ENCODE measurements at places on chromosomes 11 and 22.

DNA sequence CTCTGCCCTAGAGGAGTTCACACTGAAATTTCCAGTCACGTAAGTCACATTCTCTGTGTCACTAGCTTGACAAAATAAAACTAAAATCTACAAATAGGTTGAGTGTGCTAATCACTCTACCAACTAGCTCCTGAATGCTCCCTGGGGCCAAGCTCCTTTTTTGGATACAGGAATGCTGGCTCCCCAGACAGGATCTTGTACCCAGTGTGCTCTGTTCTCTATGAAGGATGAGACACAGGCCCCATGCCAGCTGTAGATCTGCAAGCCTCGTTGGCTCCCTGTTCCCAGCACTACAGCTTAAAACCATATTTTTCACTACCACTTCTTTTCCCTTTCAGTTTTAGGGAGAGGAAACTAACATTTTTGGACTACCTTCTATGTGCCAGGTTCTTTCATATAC is 3.7 kb upstream of the IPO7 start:
- no peak for DNase-seq

- DNase-seq: no peak
Observed at GRCh38 chr11:61908730-61909316, 8.5 kb downstream of the RAB3IL1 start.

- DNase-seq: peak; percentile 61
Observed at GRCh38 chr11:78420255-78420764, 2.7 kb upstream of the GAB2 start.

- DNase-seq: no peak
Observed at GRCh38 chr22:27851974-27852746, 50.6 kb upstream of the MN1 start.

- DNase-seq: no peak
Observed at GRCh38 chr22:50323900-50324299, 2.9 kb downstream of the DENND6B start.

DNA sequence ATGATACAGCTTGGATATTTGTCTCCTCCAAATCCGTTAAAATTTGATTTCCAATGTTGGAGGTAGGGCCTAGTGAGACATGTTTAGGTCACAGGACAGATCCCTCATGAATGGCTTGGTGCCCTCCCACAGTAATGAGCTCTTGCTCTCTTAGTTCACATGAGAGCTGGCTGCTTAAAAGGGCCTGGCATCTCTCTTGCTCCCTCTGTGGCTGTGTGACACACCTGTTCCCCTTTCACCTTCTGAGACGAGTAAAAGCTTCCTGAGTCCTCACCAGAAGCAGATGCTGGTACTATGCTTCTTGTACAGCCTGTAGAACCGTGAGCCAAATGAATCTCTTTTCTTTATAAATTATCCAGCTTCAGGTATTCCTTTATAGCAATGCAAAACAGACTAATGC is 3.5 kb downstream of the VPS37C start:
- no peak for DNase-seq

DNA sequence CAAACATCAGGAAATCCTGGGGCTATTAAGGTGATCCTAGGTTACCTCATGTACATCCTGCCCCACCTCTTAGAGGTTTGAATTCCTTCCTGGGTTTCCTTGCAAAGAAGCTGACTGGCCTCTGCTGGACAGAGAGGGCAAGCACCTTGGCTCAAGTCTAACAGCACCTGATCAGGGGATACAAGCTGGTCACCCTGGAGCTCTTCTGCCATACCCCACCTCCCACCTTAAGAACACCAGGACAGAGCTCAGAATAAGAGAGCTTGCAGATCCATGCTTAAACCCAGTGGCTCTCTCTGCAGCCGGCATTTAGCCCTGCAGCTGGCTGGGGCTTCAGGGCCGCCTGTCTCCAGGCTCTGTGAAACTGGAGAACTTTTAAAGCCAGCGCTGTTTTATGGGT is 386.6 kb upstream of the NARS2 start:
- peak; percentile 58 for DNase-seq

- no peak for DNase-seq
Observed at GRCh38 chr11:128686745-128687177, 7.1 kb upstream of the FLI1 start.

DNA sequence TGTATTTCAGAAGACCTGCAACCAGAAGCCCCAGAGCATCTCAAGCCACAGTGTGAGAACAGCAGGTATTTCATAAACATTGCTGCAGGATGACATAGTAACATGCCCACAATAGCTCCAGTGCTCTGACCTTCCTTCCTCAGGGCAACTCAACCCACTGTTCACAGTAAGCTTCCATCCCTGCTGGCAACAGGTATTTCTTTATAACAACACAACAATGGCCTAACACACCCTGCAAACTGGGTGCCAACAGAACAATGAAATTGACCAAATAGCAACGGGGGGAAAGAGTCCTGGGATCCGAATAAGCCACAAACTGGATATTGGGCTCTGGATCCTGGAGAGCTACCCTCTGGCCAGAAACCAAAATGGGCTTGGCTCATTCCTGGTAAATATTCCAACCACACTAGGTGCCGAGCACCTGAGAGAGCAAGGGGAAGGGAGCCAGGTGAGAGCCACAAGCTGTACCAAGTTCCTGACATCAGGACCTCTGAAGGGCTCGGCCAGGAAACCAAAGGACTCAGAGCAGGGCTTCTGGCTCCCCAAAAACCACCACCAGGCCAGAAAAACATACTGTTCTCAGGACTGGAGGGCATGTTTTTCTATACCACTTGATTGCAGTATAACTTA is 99.5 kb downstream of the MICAL3 start:
- no peak for DNase-seq

GRCh38 chr22:23774114-23774921 is 1.7 kb downstream of the MMP11 start:
- DNase-seq: no peak

- no peak for DNase-seq
Observed at GRCh38 chr11:116885951-116886655, 48.7 kb upstream of the APOA1 start.

DNA sequence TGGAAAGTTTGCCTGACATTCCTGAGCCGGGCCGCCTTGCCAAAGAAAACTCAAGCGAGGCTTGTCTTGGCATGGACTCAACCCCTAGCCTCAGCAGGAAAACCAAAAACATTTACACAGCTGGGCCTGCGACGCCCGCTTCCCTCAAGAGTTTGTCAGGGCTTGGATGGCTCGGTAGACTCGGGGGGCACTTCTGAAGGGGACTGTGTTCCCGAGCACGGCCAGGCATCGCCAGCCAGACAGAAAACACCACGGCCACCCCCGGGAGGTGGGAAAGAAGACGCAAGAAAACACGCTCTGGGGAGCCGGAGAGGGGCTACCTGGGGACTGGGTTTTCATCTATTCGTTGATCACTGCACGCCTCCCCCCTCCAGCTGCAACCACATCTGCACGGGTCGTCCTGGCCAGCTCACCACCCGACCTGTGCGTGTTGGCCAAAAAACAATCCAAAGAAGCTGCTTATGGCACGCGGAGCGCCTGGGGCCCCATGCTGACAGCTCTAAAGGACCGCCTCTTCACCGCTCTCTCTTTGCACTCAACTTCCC is 380.7 kb downstream of the MN1 start:
- peak; percentile 85 for DNase-seq

DNA sequence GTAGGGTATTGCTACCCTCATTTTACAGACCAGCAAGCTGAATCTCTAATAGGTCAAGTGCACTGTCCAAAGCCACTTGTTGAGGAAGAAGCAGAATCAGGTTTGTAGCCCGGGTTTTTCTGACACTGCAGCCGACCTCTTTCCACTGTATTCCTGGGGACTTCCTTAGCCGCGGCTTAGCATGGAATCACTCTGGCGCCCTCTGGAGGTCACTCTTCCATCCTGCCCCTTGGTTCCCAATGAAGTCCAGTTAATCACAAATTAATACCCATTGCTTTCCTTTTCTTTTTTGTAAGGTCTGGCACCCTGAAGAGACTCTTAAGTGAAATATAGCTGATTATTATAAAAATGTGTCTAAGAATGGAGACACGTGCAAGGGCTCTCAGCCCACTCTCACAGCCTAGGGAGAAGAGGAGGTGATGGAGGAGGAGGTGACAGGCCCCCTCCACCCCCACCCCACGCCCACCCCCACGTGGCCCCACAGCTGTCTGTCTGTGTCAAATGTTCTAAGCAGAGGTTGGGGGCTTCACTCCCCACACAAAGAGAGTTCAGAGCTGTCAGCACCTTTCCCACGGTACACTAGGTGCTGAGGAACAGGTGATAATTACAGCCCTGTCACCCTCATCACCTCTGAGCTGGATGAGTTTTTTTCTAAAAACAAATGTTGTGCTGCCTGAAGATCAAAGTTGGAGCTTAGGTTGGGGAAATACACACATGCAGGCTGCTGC is 57.7 kb upstream of the DRD2 start:
- DNase-seq: peak; percentile 80

DNA sequence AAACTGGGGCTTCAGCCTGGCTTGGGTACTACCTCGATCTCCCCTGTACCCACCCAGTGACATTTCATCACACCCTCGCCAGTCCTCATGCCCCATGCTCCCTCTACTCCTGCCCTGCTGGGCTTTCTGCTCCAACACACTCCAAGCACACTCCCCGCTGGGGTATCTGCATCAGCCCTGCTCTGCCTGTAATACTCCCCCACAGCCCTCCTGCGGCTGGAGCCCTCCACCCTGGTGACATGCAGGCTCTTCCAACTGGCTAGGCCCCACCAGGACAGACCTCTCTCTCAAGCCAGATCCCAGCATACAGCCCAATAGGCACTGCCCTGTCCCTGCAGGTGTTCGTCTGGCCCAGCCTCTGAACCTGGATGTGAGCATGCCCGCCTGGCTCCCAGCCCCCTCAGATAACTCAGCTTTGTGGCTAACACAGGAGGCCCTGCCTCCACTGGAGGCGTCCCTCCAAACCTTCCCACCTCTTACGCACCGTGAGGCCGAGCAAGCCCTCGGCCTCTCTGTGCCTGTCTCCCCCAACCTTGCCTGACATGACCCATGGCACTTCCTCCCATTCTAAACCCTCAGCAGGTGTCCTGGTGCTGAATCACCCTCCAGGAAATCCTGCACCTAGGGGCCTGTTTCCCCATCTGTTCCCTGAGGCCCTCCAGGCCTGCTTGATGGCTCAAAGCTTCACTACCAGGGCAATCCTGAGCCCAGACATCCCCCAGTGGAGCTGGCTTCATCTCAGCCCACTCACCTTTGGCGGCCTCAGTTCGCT is 33.5 kb upstream of the TXNRD2 start:
- DNase-seq: no peak

DNA sequence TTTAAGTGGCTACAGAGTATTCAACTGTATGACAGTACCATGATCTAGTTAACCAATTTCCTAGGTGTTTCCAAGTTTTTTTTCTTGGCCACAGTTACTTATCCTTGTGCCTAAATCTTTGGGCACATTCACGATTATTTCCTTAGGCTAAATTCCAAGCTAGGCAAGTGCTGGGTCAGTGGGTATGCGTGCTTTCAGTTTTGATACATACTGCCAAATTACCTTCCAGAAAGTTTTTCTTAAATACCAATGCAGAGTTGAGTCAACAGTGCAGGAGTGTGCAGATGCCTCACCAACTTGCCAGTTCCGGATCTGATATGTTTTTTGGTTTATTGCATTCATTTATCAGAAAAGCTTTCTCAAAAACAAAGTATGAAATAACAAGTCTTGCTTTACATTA is 67.9 kb upstream of the OR4B1 start:
- DNase-seq: no peak

DNA sequence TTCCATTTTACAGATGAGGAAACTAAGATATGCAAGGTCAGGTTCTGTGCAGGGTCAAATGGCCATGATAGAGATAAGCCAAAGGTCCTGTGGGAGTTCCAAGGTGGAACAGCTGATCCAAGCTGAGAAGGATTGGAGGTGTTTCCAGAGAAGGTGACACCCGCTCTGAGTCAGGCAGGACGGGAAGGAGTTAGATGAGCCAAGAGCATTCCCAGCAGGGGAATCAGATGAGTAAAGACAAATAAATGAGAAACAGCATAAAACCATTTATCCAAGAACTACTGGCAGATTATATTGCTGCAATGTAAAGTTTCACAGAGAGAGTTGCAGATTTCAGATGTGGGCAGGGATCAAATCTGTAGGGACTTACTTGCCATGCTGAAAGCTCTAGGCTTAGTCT is 18.9 kb upstream of the HEPHL1 start:
- no peak for DNase-seq

- DNase-seq: no peak
Observed at GRCh38 chr11:58913685-58914084, 25.6 kb upstream of the GLYATL1 start.

DNA sequence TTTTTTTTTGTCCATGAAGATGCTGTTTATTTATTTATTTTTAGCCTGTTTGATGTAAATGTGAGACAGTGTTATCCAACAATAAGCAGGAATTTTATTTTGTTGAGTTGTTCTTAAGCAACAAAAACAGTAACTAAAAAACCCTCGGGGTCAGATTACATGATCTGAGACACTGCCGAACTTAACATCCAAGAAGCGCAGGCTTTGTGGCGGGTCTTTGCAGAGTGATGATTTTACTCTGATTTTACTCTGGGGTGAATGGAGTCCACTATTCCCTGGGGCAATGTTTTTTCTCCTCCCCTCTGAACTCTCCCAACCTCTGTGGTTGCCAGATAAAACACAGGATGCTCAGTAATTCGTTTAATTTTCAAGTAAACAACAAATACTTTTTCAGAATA is 450.1 kb upstream of the B3GAT1 start:
- peak; percentile 10 for DNase-seq

DNA sequence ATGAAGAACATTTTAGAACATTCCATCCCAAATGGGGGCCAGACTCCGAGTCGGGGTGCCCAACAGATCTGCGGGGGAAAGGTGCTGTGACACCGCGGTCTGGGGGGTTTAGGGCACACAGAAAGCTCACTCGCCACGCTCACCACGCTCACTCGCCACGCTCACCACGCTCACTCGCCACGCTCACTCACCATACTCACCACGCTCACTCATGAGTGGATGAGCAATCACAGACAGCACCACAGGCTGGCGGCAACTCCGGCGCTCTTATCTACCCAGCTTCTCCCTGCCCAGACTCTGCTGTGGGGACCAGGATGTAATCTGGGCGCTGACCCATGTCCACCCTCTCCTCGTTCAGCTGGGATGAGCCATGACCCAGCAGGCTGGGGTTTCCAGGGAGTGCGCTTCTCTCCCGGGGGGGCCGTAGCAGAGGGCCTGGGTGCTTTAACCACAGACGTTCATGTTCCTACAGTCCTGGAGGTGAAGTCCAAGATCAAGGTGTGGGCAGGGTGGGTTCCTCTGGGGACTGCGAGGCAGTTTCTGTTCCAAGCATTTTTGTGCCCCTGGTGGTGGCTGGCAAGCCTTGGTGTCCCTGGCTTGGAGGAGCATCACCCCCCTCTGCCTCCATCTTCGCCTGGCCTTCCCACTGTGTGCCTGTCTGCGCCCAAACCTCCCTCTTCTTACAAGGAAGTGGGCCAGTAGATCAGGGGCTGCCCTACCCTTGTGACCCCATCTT is 141.2 kb downstream of the CTTN start:
- DNase-seq: no peak

DNA sequence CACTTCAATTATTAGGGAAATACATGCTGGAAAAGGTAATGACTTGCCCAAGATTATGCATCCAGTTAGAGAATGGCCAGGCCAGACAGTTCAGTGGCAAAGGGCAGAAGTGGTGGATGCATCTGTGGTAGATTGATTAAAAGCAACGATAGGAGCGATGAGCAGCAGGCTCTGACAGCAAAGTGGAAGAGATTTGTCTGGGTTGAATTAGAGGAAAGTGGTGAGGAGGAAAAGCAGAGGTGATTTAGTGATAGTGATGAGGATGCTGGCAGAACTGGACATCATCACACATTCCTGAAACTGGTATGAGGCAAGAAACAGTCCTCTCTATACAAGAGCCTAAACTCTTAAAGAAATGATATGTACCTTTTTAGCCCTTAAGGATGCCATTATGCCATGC is 12.5 kb downstream of the HSD17B12 start:
- no peak for DNase-seq

Data from ureter (tissue), 1 donor.